ENCODE measurements at places on chromosomes 5 and 9. TPM values are rescaled to one million over a fixed set of nuclear protein-coding genes. Genes with fewer than 3 reads are reported as not detected.
A peak's percentile ranks its signal among the peaks of the same experiment; 100 is the strongest.

GRCh38 chr5:66661149-66661548 is 65.0 kb downstream of the MAST4 start:
- DNase-seq, result no peak

- DNase-seq, result no peak
Measured at GRCh38 chr9:27194401-27195091, 85.5 kb downstream of the TEK start.

GRCh38 chr9:116656977-116657376 is 30.1 kb upstream of the TRIM32 start:
- DNase-seq, result no peak

GRCh38 chr5:156800929-156801328 is 49.2 kb upstream of the PPP1R2B start:
- DNase-seq, result peak; percentile 64

DNA sequence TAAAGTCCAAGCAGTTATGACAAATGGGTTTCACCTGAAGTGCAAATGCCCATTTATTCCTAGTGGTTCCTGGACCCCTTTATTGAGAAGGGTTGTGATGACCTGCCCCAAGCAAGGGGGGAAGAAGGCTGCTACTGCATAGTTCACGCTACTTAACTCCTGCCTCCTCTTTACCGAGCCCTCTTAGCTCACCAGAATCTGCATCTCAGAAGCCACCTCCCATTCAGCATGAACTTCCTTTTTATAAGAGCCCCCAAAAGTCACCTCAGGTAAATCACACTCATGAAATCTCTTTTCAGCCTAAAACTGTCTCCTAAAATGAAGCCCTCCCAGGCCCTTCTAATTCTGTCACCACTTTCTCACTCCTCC is 26.6 kb upstream of the C9orf72 start:
- no peak for DNase-seq

GRCh38 chr9:72506615-72507014 is 14.8 kb upstream of the TMC1 start:
- DNase-seq, result no peak

- no peak for DNase-seq
Measured at GRCh38 chr9:13644675-13645074, 365.2 kb upstream of the MPDZ start.

DNA sequence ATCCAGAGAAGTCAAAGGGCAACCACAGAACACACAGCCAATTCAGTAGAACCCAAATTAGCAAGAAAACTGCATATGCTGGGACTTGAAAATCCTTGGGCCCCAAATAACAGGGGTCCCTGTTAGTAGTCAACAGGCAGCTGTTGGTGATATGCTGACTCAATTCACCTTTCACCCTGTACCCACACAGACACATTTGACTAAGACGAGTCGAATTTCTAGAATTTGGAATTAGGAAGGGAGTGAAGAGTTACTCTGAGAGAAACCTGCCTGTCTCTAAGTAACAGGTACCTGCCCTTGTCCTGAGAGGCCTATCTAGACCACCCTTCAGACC is 821 bp upstream of the VCP start:
- no peak for DNase-seq

DNA sequence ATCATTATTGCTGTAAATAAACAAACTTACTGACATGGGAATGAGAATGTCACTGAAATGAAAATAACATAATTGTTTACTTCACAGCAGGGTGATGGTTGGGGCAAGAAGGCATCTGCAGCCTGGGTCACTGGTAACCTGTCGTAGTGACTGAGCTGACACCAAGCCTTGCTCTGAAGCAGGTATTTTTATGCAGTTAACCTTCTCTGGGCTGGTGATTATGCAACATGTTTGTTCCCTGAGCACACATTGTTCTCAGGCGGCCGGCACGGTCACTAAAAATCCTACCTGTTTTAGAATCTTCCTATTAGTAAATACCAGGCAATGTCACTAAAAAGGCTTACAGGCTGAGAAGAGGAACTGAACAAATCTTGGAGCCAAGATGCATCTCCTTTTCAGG is 157.7 kb upstream of the NR3C1 start:
- no peak for DNase-seq

DNA sequence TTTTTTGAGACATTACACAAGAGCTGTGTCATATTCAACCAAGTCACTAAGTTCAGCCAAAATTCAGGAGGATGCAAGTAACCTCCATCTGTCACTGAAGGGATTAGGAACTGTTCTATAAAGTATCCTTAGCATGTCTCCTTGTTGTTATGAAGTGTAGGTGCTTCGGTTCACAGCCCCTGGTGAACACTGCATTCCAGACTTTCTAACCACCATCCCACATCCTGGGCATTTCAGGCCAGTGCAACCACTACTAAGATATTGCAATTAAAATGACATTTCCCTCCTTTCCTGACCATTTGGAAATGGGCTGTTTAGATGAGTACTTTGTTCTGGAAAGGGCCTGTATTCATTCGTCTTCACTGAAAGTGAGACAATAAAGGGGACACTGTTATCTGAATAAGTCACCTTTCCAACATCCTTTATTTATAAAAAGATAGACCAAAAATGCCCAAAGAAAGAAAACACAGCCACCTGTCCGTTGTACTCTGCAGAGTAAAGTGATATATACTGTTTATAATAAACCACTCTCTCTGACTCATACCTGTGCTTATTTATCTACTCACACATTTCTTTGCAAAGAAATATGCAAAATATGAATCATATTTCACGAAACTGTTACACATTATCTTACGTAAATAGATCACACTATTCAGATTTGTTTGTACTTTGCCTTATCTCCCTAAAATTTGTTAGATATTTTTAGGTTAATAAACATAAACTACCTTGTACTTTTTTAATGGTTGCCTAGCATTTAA is 861.9 kb downstream of the CDH18 start:
- no peak for DNase-seq

- no peak for DNase-seq
Measured at GRCh38 chr9:90854637-90855175, 53.1 kb downstream of the SYK start.

- no peak for DNase-seq
Measured at GRCh38 chr5:143985832-143986515, 174.0 kb downstream of the HMHB1 start.

DNA sequence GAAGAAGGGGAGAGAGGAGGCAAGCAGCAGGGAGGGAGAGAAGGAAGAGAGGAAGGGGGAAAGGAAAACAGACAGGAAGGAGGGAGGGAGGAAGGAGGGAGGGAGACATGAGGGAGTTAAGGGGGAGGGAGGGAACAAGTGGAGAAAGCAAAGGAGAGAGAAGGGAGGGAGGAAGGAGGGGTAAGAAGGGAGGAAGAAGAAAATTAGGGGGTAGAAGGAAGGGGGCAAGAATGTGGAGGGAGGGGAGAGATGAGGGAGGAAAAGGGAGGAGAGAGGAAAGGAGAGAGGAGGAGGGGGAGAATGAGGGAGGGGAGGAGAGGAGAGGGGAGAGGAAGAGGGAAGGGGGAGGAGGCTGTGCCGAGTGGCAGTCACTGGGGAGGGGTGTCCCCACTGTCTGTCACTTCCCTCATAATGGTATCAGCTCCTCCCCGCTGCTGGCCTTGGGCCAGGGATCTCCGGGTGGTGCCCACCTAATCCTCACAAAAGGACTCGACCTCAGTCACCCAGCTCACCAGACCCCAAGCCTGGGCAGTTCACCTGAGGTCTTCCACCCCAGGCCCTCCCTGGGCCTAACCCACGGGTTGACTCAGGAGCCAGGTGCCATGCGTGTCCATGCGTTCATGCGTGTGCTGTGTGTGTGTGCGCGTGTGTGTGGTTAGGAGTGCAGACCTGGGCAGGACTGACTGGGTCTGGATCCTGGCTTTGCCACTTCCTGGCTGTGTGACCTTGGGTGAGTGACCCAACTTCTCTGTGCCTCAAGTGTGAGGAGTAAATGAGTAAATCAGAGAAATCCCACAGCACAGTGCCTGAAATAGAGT is 18.1 kb downstream of the C9orf50 start:
- DNase-seq, result no peak

- DNase-seq, result peak; percentile 65
Measured at GRCh38 chr9:129320575-129321285, 142.7 kb upstream of the IER5L start.

GRCh38 chr5:53037141-53037859 is 48.1 kb downstream of the ITGA2 start:
- DNase-seq, result no peak

DNA sequence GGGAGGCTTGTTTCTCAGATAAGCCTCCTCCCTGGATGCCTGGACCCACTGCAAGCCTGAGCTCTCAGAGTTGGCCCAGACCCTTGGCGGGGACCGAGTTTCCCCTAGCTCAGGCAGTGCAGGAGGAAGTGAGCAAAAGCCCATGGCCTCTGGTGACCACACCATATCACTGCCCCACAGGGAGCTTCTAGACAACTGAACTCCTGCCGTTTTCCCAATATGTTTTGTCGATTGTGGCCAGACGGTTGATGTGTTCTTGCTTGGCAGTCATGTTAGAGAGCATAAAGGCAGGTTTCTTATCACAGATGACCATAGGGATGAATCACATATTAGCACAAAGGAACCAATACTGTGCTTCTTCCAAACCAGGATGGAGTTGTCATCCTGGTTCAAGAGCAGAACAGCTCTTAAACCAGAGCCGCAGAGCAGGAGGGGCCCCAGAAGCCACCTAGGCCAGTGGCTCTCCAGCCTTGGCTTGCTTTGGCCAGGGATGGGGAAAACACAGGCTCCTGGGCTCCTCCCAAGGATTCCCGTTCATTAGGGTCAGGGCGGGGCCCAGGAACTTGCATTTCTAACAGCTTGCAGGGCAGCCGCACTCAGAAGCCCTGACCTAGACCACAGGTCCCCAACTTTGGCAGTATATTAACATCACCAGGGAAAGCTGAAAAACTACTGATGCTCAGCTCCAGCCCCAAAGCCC is 113.1 kb upstream of the TBC1D2 start:
- no peak for DNase-seq

- peak; percentile 73 for DNase-seq
Measured at GRCh38 chr5:150523472-150524350, 15.8 kb downstream of the NDST1 start.

GRCh38 chr9:16267281-16268066 is 603.0 kb downstream of the BNC2 start:
- DNase-seq, result no peak

GRCh38 chr5:160266044-160266443 is 36.7 kb downstream of the FABP6 start:
- DNase-seq, result no peak

Gene TRPM6
- total RNA-seq, result 0.09 TPM

Gene RPS23
- total RNA-seq, result 5,433 TPM

Gene PPP3R2
- not detected for total RNA-seq

Gene SLC2A6
- 2.3 TPM for total RNA-seq

Gene PCBD2
- 5.0 TPM for total RNA-seq

Gene PAEP
- total RNA-seq, result not detected

Gene C5orf58
- not detected for total RNA-seq

Gene GLRA1
- not detected for total RNA-seq

Gene PCDHGC3
- total RNA-seq, result 14.7 TPM

Gene SLC27A6
- 1.9 TPM for total RNA-seq

Gene AFAP1L1
- 0.36 TPM for total RNA-seq

Gene ZNF883
- total RNA-seq, result 11.5 TPM

Gene SLC6A3
- total RNA-seq, result 0.32 TPM
